ENCODE measurements at places on chromosomes 5 and 9. TPM values are rescaled to one million over a fixed set of nuclear protein-coding genes. Genes with fewer than 3 reads are reported as not detected.

The NR5A1 gene
- total RNA-seq: not detected

The ANKRD34B gene
- not detected for total RNA-seq

The NDUFB6 gene
- total RNA-seq: 48.3 TPM

The GGTA1 gene
- not detected for total RNA-seq

GRCh38 chr5:140364472-140364765, 4.4 kb downstream of the SLC4A9 start:
- DNase-seq: no peak

- DNase-seq: no peak
These were observed 6.3 kb upstream of the HAPLN1 start for GRCh38 chr5:83726912-83727311.

DNA sequence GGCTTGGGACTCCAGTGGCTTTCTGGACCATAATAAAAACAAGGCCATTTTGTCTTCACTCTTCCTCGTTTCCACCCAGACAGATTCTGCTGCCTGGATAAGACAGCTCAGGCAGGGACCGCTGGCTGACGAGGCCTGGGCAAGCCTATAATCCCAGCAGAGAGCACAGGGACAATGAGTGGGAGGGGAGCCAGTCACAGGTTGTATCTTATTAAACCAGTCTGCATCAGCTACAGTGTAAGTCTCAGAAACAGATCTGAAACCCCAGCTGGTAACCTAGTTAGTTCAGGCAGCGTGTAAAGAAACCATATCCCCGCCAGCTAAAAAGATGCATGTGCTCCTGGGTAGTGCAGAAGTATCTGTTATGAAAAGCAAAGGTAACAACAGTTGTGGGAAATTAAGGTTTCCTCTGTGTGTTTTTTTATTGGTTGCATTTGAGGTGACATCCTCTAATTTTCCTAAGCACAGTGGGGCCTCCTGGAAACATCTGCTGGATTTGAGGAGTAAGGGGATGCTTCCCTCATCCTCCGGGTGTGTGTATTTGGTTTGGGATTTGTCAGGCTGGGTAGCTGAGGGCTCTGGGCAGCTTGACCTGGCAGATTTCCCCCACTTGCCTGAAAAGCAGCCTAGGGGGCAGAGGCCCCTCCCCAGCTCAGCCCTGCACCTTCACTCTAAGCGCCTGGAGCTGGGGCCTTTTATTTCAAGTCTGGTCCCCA, 15.2 kb upstream of the TAL2 start:
- no peak for DNase-seq

DNA sequence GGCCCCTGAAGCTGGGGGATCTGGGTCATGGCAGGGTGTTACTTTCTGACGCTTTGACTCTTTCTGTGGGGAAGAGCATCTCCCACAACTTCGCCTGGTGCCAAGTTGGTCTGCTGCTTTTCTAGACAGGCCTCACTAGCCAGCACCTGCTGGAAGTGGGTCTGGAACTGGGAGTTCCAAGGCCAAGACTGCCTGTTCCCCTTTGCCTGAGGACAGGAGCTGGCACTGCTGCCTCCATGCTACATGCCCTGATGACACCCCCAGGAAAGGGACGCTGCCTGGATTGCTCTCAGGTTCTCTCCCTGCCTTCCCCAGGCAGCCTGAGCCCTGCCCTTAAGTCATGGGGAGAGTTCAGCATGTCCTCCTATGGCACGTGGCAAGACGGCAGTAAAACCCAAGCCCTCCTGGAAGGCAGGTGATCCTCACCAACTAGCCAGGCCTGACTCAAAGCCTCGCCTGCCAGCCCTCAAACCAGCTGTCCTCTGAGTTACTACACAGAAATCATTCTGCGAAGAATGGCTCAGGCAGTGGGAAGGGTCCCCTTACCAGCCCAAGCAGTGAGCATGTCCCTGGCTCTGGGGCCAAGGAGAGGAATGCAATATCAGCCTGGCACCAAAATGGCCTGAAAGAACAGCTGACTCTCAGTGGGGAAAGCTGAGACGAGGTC, 35.8 kb downstream of the SEC61B start:
- DNase-seq: no peak

DNA sequence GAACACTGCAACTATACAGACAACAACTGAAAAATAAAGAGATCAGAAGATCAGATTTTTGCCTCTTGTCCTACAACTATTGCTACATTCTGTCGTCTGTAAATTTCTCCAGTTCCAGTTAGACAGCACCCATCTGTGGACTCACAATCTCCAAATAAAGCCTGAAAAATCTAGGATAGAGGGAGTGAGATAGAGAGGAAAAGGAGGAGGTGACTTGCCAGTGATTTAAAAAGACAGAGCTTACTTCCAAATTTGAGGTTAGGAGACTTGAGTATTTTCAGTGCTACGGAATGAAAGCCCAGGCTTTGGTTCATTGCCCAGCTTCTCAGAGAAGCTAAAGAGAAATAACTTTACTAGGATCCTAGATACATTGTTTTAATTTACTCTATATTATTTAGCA, 63.6 kb downstream of the PTCD2 start:
- DNase-seq: no peak
